ENCODE measurements at places on chromosomes 16 and 17. TPM values are rescaled to one million over a fixed set of nuclear protein-coding genes. Genes with fewer than 3 reads are reported as not detected.

Gene CCDC40
- polyA plus RNA-seq = 5.8 TPM

Gene PRSS36
- 3.4 TPM for polyA plus RNA-seq

Gene FAM234A
- polyA plus RNA-seq = 97.9 TPM

Gene RCVRN
- polyA plus RNA-seq = 0.66 TPM

Gene GEMIN4
- 5.0 TPM for polyA plus RNA-seq

Gene NATD1
- 3.1 TPM for polyA plus RNA-seq

Gene FOXF1
- polyA plus RNA-seq = 0.16 TPM

Gene GPRC5B
- 208 TPM for polyA plus RNA-seq
